Brain (organoid and tissue), 16 donors: ENCODE measurements at places on chromosomes 2 and 18.

DNA sequence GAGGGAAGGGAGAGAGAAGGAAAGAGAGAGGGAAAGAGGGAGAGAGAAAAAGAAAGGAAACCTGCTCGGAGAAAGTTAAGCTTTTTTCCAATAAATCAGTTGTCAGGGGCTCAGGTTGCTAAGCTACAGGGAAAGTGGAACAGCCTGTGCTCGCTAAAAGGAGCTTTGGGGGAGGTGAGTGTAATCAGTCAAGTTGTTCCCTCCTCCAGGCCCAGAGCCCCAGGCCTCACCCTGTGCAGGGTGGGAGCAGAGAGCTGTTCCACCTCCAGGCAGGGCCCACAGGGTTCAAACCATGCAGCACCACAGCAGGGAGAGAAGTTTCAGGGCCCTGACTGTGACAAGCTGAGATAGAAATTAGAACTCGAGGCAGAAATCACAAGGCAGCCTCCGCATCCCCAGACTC is 56.4 kb upstream of the PPP1CB start:
- DNase-seq, result peak; percentile 34

DNA sequence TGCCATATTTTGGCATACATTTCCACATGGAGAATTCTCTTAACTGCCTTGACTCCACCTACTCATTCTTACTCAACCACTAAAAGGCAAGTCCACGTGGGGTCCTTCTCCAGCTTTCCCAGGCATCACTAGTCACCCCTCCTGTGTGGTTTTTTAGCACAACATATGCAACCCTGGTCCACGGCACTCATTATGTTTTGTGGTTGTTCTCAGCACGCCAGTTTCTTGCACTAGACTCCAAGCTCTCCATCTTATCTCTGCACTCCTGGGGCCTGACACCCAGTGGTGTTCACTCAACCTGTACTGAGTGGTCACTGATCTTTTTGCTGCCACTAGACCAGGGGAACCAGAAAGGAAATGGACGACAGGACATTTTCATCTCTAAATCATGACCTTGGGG is 18.0 kb downstream of the MARCHF4 start:
- DNase-seq, result no peak

DNA sequence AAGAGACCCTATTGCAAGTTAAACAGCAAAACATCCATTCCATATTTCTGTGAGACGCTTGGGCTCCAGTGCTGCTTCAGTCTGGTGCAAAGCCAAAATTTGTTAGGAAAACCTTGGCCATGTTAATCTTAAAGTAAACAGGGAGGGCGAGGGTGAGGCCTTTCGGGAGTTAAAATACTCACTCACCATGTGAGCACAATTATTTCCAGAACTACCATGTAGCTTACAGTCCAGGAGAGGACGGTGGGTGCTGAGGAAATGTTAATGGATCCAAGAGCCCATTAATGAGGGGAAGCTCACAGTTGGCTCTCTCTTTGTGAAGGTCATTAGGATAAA is 286.4 kb downstream of the SLC8A1 start:
- DNase-seq, result no peak

DNA sequence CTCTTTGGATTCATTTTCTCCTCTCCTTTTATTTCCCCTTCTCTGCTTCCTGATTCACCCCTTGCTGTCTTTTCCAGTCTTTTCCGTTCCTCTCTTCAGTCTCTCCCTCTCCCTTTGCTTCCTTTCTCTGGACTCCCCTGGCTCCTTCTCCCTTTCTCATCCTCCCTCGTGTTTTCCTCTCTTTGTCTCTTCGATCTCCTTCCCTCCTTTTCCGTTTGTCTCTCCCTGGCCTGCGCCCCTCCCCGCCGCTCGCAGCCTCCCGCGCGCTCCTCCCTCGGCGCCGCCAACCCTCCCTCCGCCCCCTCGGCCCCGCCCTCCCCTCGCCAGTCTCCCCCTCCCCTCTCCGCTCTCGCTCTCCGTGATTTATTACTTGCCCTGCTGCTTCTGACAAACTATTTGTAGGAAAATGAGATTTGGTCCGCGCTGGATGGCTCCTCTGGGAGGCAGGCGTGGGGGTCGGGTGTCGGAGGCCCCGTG is 46.0 kb upstream of the PAX8 start:
- peak; percentile 81 for DNase-seq

DNA sequence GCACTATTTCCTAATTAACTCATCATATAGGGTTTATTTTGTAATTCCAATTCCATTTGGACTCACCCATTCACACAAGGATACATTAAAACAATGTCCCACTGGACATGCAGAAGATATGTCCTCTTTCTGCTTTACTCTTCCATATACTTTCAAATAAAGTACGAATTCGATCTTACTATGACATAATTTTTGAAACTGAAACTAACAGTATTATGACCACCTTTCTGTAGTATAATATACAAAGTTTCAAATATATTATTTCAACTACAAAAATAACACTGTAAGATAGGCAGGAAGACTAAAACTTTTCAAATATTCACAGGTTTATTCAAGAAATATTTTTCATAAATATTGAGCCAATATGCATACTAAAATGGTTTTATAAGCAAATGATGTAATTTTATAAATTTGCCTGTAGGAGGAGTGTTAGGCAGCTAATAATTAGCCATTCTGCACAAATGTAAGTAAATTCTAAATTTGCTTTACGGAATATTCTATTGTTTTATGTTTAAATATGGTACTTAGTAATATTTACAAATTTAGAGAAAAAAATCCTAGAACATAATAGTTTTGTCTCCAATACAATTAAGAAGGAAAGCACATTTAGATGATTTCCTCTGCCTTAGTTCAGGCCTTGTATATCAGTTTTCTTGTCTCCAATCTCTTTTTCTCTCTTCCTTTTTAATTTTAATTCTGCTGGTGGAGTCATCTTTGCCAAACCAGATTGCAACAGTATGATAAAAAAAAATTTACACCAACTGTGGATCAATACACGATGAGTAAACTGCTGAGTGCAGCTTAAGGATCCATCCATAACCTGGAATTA is 85.9 kb downstream of the CERKL start:
- DNase-seq, result no peak

- DNase-seq, result no peak
Measured at GRCh38 chr18:78080081-78080480, 830.4 kb downstream of the GALR1 start.

GRCh38 chr2:28471214-28471613 is 24.6 kb upstream of the PLB1 start:
- no peak for DNase-seq

- DNase-seq, result peak; percentile 45
Measured at GRCh38 chr2:144671695-144672455, 152.0 kb upstream of the ZEB2 start.

DNA sequence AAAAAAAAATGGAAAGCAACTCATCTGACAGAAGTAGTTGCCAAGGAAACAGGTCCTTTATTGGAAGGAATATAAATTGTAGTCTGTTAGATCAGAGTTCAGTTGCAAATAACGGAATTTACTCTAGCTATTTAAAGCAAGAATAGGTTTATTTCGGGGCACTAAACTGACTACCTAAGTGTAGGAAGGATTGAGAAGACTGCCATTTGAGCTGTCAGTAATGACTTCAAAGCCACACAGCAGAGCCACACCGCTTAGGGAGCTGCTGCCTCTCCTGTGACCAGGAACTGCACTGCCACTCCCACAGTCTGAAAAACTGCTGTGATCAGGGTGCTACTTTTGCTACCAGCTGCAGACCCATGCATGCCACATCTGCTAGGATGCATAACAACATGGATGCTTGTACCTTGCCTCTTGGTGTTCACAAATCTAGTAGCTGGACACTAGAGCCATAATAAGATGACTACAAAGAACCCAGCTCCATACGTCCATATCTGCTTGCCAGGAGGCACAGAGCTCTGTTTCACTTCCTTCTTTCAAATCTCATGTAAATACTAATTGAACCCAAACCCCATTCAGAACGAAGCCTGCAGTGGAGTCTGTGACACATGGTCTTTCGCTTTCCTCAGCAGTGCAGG is 2.2 kb downstream of the DSG2 start:
- DNase-seq, result peak; percentile 51

DNA sequence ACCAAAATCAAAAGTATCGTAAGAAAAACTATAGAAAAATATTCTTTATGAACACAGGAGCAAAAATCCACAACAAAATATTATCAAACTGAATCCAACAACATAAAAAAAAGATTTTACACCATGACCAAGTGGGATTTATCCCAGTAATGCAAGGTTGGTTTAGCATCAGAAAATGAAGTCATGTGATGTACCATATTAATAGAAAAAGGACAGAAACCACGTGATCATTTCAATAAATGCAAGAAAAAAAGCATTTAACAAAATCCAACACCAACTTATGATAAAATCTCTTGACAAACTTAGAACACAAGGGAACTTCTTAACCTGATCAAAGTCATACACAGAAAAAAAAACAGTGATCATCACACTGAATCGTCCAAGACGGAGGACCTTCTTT is 105.3 kb downstream of the NFATC1 start:
- DNase-seq, result no peak

- DNase-seq, result no peak
Measured at GRCh38 chr2:72137498-72138010, 10.1 kb downstream of the CYP26B1 start.

GRCh38 chr2:106124905-106125549 is 69.1 kb downstream of the UXS1 start:
- no peak for DNase-seq

- no peak for DNase-seq
Measured at GRCh38 chr2:44679990-44680389, 261.5 kb upstream of the SIX3 start.

DNA sequence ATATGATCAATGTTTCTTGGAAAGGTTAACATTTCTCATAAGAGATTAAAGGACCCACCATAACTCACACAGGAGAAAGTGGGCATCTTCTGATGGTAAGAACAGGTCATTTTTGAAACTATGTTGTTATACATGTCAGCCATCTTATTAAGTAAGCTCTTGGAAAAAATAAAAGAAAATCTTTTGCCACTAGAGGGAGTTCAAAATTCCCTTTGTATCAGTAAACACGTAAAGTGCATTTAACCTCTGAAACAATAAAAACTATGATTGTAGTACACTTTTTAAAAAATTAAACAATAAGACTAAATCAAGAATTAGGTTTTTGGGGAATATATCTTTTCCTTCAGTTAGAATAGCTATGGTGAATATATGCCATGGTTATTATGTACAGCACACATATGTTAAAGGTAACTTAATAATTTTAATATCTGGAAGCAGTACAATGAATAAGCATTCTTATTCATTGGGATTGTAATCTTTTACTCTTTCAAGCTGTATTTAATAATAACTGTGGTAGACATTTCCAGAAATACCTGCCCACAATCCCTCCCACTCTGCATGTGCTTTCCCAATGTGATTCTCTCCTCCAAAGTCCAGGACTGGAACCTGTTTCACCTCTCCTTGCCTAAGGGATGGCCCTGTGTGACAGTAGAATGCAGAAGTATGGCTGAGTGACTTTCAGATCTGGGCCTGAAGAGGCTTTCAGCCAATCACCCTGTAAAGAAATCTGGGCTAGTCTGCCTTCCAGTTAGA is 64.2 kb downstream of the RBMS1 start:
- peak; percentile 81 for DNase-seq

DNA sequence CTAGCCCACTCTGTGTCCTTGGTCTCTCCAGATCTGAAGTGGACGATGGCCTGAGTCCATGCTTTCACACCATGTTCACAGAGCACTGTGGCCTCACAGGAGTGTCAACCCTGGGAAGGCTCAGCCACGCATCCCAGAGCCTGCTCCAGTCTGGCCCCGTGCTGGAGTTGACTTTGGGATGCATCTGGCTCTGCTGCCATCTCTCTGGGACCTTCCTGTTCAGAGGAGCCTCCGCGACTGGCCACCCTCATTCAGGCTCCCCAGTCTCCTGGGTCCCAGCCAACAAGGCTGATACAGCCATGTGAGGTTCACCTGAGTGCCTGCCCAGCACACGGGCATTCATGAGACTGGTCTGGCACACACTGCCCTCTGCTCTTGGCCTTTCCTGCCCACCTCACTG is 199.7 kb upstream of the RAB6C start:
- no peak for DNase-seq

- no peak for DNase-seq
Measured at GRCh38 chr18:46574000-46574742, 82.8 kb downstream of the LOXHD1 start.

DNA sequence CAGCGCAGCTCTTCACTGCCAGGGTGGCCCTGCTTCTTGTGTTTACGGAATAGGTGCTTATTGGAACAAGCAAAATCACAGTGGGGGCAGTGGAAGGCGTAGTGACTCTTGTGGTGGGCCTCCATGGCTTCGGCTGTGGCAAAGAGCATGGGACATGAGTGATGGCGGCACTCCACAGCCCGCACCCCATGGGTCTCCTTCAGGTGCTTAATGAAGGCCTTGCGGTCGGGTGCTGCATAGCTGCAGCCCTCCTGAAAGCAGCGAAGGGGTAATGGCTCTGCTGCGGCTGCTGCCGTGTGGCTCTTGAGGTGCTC is 10.7 kb downstream of the ZNF142 start:
- DNase-seq, result no peak

DNA sequence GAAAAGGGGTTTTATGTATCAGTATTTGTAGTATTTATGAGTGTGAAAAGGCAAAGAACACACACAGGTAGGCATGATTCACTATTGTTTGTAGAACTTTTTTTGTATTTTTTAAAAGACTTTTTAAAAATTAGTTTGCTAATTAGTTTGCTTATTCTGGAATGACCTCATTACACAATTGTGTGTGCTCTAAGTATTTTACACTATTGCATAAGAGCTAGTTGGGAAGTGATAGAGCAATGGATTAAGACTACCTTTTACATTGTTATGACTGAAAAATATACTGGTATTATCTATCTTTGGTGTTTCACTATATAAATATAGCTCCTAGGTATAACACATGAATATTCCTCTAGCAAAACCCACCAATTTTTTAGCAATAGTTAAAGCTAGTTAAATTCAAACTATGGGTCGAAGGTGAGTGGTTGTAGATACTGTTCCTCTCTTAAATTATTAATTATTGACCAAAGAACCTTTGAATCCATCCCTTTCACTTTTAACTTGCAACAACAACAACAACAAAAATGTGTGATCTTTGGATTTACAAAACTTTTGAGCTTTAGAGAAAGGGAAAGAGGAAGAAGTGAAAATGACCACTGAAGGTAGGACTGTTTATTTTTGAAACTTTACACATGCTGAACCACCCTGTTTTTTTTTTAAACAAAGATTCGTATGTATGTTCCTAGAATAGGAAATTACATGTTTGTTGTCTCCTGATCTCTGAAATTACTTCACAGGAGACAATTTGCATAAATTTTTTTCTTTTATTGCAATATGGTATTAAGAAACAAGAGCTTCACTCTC is 18.7 kb downstream of the ITPRID2 start:
- DNase-seq, result no peak

- DNase-seq, result no peak
Measured at GRCh38 chr2:159712929-159713420, 669 bp downstream of the MARCHF7 start.

DNA sequence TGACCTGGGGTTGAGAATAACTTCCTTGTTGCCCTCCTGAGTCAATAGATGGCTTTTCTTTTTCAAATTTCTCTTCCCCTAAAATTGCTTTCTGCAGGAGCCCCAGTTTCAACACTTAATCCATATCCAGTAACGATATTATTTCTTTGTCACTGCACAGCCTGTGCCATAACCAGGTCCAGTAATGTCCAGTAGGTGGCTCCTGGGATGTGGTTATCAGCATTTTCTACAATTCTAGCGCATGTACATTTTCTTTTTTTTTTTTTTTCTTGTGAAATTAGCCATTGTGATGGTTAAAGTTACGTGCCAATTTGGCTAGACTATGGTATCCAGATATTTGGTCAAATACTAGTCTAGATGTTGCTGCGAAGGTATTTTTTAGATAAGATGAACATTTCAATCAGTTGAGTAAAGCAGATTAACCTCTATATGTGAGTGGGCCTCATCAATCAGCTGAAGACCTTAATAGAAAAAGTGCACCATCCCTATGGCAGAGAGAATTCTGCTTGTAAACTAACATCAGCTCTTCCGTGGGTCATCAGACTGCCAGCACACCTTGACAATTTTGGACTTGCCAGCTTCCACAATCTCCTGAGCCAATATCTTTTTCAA is 72.9 kb upstream of the SCG2 start:
- DNase-seq, result no peak
